Mucosa of gallbladder (tissue), 1 donor: ENCODE measurements at places on chromosomes 4 and X.

- DNase-seq: no peak
Measured at GRCh38 chr4:1705732-1706131, 6.4 kb downstream of the SLBP start.

DNA sequence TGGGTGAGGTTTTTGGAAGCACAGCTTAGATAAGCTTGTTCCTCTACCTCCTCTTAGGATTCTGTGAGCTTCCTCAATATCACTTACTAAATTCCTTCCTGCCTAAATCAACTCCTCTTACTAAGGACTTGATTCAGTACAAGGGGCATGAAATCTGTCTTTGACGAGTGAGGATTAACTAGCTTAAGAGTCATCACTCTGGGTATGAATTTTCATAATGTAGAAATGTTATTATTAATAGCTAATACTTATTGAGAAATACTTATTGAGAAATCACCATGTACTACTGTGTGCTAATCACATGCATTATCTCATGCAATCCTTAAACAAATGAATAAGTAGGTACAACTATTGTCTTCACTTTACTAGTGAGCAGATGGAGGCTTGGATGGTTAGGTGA lies 28.6 kb downstream of the TRPC3 start:
- DNase-seq: no peak

- no peak for DNase-seq
Measured at GRCh38 chrX:30653415-30654131, at the start of gene GK. GK (plus strand) TSS chrX:30653423; CDS start chrX:30653538, 115 bp downstream.

GRCh38 chr4:83276299-83277040 lies 8.1 kb downstream of the COQ2 start:
- no peak for DNase-seq

GRCh38 chr4:126779436-126780166 lies 853.2 kb upstream of the INTU start:
- no peak for DNase-seq

- DNase-seq: no peak
Measured at GRCh38 chr4:74640111-74640903, 154.0 kb downstream of the BTC start.

DNA sequence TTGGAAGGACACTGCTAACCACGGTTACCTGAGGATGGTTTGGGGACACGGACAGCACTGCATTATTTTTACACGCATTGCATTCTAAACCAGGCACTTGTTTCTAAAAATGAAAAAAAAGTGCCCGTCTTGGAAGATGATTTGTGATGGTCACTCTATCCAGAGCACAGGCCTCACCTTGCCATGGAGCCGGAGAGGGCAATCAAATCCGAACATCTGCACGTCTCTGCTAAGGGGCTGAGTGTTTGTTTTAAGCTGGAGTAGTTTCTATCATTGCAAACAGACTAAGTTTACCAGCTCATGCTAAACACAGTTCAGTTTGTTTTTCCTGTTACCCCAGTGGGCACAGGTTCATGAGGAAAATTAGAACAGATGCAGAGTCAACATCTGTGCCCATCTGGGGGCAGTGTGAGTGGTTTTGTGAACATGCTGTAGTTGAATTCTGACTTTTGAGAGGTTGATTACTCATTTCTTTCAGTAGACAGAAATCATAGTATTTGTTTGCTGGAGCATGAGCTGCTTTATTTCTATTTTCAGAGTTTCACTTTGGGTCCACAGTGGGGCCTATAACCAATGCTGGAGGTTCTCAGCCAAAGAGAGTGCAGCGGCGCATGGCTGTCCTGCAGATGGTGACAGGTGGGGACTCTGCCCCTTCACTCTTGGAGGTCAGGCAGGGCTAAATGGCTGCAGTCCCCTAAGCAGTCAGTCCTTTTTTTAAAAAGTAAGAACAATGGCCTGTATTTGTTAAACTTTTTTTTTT lies 65.4 kb upstream of the ENPP6 start:
- DNase-seq: no peak

- peak; percentile 77 for DNase-seq
Measured at GRCh38 chr4:105624530-105624929, 72.1 kb downstream of the ARHGEF38 start.
